ENCODE measurements at places on chromosomes 7 and 10.
A peak's percentile ranks its signal among the peaks of the same experiment; 100 is the strongest.

- no peak for DNase-seq
Measured at GRCh38 chr7:150443793-150444540, 6.5 kb upstream of the GIMAP8 start.

- DNase-seq, result no peak
Measured at GRCh38 chr10:69179089-69179742, 818 bp upstream of the SUPV3L1 start.

DNA sequence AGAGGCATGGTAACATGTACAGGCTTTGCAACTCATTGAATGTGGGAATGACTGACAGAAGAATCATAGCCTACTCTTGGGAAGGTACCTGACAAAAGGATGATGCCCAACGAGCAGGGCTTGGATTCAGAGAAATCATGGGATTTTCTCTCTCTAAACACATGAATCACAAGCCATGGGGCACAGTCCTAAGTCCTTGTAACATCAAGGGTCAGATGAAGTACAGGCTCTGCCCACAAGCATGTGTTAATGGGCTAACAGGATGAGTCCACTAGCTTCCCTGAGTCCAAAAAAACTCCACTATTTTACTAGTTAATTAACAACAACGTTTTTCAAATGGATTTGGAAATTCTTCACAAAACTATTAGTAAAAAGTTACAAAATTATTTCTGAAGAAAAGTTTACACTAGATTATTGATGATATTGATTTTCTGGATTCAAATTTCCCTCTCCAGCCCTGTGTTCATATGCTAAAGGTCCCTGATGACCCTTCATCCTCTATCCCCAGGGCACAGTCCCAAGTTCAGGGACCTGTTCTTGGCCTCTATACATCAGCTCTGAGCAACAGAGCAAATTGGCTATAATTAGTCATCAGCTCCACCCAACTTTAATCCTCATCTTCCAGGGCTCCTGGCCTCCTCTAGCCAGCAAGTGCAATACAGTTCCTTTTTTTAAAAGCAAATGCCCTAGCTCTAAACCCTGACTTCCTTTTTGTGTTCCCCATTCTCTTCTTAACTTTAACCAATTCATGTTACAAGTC, 99.8 kb downstream of the GSAP start:
- no peak for DNase-seq

DNA sequence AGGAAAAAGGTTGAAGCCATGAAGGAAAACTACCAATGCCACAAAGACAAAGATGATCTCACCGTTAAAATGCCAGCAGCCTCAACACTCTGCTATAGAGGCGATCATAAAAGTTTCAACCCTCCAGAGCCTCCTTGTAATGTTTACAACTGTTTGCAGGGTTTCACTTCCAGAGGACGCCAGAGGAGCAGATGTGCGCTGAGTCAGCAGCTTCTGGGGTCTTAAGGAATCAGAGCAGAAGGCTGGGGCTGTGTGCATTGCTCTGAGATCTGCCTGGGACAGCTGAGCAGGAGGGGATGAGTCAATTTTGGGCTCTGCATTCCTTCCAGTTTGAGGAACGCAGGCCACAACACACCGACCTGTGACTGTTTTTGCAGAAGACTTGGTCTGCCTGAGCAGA, 98.3 kb downstream of the TMEM130 start:
- DNase-seq, result peak; percentile 30

- no peak for DNase-seq
Measured at GRCh38 chr10:24315211-24315610, 106.3 kb downstream of the KIAA1217 start.
